ENCODE measurements at places on chromosomes 4 and X.

DNA sequence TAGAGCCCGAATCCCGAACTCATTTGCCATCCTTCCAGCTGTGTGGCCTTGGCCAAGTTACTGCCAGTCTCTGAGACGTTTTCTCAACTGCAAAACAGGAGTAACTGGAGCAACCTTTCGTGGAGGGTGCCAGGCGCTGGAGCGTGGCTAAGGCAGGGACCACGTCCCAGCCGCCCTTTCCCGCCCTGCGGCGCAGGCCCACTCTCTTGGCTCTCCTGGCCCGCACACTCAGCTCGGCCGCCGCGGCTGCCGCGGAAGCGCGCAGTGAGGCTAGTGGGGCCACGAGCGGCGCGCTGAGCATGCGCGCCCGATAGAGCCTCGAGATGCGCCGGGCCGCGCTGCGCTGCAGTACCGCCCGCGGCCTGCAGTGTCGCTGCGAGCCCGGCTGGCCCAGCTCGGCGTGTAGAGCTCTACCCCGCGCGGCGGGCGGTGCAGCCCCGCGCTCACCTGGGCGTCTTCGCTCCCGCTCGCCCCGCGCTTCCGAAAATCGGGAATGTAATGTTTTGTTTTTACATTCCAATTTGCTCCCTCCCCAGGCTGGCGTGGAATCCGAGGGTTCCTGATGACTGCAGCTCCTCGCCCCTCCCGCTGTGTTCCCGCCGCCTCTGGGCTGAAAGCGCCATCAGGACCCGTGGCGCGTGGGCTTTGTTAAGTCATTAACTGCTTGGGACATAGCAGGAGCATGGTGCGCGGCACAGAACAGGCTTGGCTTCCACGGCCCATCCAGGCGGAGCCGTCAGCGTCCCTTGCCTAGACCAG lies 4.0 kb upstream of the ZNF518B start:
- DNase-seq: peak; percentile 68

GRCh38 chr4:122861172-122861943 lies 34.7 kb downstream of the FGF2 start:
- no peak for DNase-seq

GRCh38 chr4:32340591-32340990 lies 1620.4 kb downstream of the PCDH7 start:
- no peak for DNase-seq

GRCh38 chr4:37367901-37368300 lies 123.4 kb downstream of the NWD2 start:
- DNase-seq: no peak

- DNase-seq: no peak
Observed at GRCh38 chr4:36786519-36786918, 458.0 kb upstream of the NWD2 start.

Data from activated CD4-positive, alpha-beta T cell treated with anti-CD3 and anti-CD28 coated beads for 4 hours (primary cell).